LHCN-M2 (cell line): ENCODE measurements at places on chromosomes 3 and 15.

DNA sequence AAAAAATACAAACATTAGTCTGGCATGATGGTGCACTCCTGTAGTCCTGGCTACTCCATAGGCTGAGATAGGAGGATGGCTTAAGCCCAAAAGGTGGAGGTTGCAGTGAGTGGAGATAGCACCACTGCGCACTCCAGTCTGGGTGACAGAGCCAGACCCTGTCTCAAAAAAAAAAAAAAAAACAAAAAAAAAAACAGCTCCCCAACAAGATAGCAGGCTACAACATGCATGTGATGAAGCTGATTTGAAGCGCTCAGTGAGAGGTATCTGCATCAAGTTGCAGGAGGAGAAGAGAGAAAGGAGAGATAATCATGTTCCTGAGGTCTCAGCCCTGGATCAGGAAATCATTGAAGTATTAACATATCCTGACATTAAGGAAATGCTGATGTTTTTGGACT, 608 bp upstream of the PPCDC start:
- no peak for DNase-seq

DNA sequence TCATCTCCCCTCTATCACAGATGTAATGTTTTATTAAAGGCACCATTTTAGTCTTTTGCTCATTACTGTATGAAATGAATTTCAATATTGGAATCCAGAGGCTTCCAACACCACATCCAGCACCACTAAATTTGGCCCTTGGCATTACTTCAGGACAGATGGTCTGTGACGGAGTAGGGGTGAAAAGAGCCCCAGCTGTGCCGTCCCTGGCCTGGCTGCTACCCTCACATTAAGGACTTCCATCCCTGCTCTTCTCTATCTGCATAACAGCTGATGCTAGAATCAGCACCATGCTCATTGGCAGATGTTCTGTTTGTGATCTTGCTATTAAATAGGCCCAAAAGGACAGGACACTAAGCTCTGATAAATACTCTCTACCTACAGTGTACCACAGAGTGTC, 152.9 kb downstream of the IL1RAP start:
- no peak for DNase-seq

GRCh38 chr3:128410669-128411573, 55.8 kb downstream of the DNAJB8 start:
- DNase-seq = no peak

DNA sequence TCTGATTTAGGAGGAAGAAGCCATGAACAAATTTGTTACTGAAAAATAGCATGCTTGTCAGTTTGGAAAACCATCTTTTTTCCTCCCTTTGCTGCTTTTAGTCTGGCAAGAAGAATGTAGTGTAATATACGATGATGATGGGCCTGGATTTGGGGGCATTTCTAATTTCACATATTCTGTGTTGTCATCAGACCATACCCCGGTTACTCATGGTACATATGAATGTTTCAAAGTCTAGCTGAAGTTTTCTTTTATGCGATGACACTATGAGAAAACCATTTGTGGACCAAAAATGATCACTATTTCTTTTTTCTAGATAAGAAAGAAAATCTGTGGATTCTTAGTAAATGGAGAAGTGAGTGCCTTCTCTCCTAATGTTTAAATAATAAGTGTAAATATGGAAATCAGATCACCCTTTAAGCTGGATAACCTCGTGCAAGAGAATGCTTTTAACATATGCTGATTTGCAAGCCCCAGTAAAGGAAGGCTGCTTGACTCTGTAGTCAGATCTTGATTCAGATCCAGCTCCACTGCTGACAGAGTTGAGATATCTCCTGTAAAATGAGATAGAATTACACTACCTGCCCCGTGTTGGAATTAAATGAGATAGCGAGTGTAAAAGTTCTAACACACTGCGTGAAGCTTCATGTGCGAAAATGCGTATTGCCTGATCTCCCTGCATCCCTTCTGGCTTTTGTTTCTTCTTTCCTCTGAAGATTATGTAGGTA, 3.0 kb downstream of the MEF2A start:
- DNase-seq = no peak
